ENCODE measurements at places on chromosomes 5 and 9. TPM values are rescaled to one million over a fixed set of nuclear protein-coding genes. Genes with fewer than 3 reads are reported as not detected.

The GPR150 gene
- total RNA-seq, result 0.75 TPM

The IFNA21 gene
- not detected for total RNA-seq

The UBE2QL1 gene
- 0.45 TPM for total RNA-seq

The SPATA9 gene
- total RNA-seq, result not detected

The KCTD16 gene
- not detected for total RNA-seq

The MYMK gene
- not detected for total RNA-seq

The ACSL6 gene
- total RNA-seq, result 13.9 TPM

The FOXD4L5 gene
- total RNA-seq, result not detected

Data from CD4-positive, alpha-beta T cell (primary cell).